Neural crest cell (in vitro differentiated cells): ENCODE measurements at places on chromosomes 6 and 20. TPM values are rescaled to one million over a fixed set of nuclear protein-coding genes. Genes with fewer than 3 reads are reported as not detected.

- H3K27me3 ChIP-seq, result peaks cover 3% of the 10 kb centered on the region
- no peaks in the 10 kb centered on the region for H3K4me1 ChIP-seq
- H3K4me3 ChIP-seq, result no peak overlapping the region
- peaks cover 10% of the 10 kb centered on the region for H3K36me3 ChIP-seq
- DNase-seq, result no peak
These were observed 714.0 kb downstream of the MAFB start for GRCh38 chr20:39974966-39975501.

DNA sequence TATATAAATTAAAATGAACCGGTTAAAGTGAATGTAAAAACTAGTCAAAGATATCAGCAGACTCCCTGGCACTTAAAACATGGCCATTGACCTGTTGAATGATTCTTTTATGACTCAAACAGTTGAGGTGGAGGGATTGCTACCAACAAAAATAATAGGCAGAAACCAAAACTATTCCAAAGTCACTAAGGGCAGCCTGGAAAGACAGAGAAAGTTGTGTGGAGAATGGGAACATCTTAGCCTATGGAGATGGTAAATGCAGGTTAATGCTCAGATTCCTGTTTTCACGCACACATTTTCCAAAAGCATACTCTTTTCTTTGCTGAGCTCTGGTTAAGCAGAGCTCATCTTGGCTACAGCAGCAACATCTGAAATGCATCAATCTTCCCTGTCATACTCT lies 553.5 kb downstream of the HACE1 start:
- H3K4me3 ChIP-seq, result no peak overlapping the region
- H3K4me1 ChIP-seq, result peaks cover 5% of the 10 kb centered on the region
- H3K27ac ChIP-seq, result no peak overlapping the region

- no peak for DNase-seq
- no peak overlapping the region for H3K27ac ChIP-seq
- peaks cover 13% of the 10 kb centered on the region for H3K36me3 ChIP-seq
- no peaks in the 10 kb centered on the region for H3K4me1 ChIP-seq
- H3K4me3 ChIP-seq, result no peak overlapping the region
These were observed 31.4 kb downstream of the RALGAPA2 start for GRCh38 chr20:20680991-20681508.

GRCh38 chr6:42049116-42049809 lies 1.1 kb upstream of the TAF8 start:
- no peaks in the 10 kb centered on the region for H3K36me3 ChIP-seq
- H3K4me3 ChIP-seq, result peak overlapping the region; percentile 99
- H3K27me3 ChIP-seq, result peaks cover 39% of the 10 kb centered on the region

- H3K36me3 ChIP-seq, result no peaks in the 10 kb centered on the region
- H3K27me3 ChIP-seq, result no peaks in the 10 kb centered on the region
- peak overlapping the region; percentile 89 for H3K4me3 ChIP-seq
These were observed 671 bp downstream of the BPHL start for GRCh38 chr6:3119040-3119723.

- H3K27me3 ChIP-seq, result no peaks in the 10 kb centered on the region
- H3K4me1 ChIP-seq, result peaks cover 67% of the 10 kb centered on the region
- H3K4me3 ChIP-seq, result no peak overlapping the region
- DNase-seq, result no peak
- H3K27ac ChIP-seq, result no peak overlapping the region
These were observed 11.7 kb downstream of the JARID2 start for GRCh38 chr6:15257357-15258132.

SLC22A1 gene
- total RNA-seq, result 1.7 and 2.1 TPM in 2 replicates
